ENCODE measurements at places on chromosomes 5 and 9. TPM values are rescaled to one million over a fixed set of nuclear protein-coding genes. Genes with fewer than 3 reads are reported as not detected.

The DAB2 gene
- total RNA-seq: not detected

The CRHBP gene
- 0.20 TPM for total RNA-seq

The TTLL11 gene
- total RNA-seq: 2.2 TPM

The HDHD3 gene
- total RNA-seq: 16.4 TPM

The KCNMB1 gene
- not detected for total RNA-seq

The GDF9 gene
- 0.26 TPM for total RNA-seq

DNA sequence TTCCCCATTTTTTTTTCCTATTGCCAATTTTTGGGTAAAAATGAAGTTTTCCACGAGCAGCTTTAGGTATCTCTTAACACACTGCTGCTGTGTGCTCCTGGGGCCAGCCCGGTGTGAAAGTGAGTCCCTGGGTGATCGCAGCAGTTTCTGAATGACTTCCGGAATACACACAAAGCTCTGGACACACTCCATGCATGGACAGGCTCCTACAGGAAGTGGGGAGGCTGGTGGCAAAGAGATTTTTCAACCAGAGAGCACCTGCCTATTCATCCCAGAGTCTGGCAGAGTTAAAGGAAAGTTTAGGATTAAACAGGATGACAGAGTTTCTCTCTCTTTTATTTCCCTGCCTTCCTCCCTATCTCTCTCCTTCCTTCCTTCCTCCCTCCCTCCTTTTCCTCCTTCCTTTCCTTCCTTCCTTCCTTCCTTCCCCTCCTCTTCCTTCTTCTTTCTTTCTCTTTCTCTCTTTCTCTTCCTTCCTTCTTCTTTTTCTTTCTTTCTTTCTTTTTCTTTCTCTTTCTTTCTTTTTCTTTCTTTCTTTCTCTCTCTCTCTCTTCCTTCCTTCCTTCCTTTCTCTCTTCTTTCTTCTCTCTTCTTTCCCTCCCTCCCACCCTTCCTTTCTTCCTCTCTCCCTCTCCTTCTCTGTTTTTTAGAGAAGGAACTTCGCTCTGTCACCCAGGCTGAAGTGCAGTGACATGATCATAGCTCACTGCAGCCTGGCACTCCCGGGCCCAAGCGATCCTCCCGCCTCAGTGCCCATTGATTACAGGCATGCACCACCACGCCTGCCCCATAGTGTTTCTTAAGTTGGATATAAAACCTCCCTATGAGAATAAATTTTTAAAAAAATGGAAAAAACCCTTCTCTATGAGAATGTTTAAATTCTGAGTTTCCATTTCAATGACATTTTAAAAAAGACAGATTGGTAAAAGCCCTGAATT, 38.7 kb upstream of the UBTD2 start:
- H3K4me1 ChIP-seq: no peaks in the 10 kb centered on the region
- H3K27ac ChIP-seq: no peak overlapping the region
- H3K27me3 ChIP-seq: no peaks in the 10 kb centered on the region
- no peak for DNase-seq
- no peaks in the 10 kb centered on the region for H3K36me3 ChIP-seq
- no peak overlapping the region for H3K4me3 ChIP-seq

GRCh38 chr9:111102793-111103464, 64.7 kb upstream of the LPAR1 start:
- H3K27me3 ChIP-seq: no peaks in the 10 kb centered on the region
- H3K27ac ChIP-seq: no peak overlapping the region
- H3K36me3 ChIP-seq: no peaks in the 10 kb centered on the region
- no peaks in the 10 kb centered on the region for H3K4me1 ChIP-seq
- no peak for DNase-seq
- no peak overlapping the region for H3K4me3 ChIP-seq

- no peaks in the 10 kb centered on the region for H3K4me1 ChIP-seq
- no peaks in the 10 kb centered on the region for H3K36me3 ChIP-seq
- no peak for DNase-seq
- H3K27me3 ChIP-seq: no peaks in the 10 kb centered on the region
- H3K27ac ChIP-seq: no peak overlapping the region
Measured at GRCh38 chr5:158286827-158287226, 427.9 kb upstream of the CLINT1 start.

GRCh38 chr5:77322406-77322805, 111.9 kb downstream of the PDE8B start:
- no peak for DNase-seq
- no peaks in the 10 kb centered on the region for H3K4me1 ChIP-seq
- H3K27ac ChIP-seq: no peak overlapping the region
- H3K4me3 ChIP-seq: no peak overlapping the region

- H3K4me1 ChIP-seq: peaks cover 2% of the 10 kb centered on the region
- no peaks in the 10 kb centered on the region for H3K36me3 ChIP-seq
- no peak for DNase-seq
- no peak overlapping the region for H3K27ac ChIP-seq
Measured at GRCh38 chr9:21565155-21565554, 83.0 kb upstream of the IFNE start.

GRCh38 chr5:151097820-151098767, 17.3 kb upstream of the TNIP1 start:
- peak overlapping the region; percentile 49 for H3K4me3 ChIP-seq
- H3K4me1 ChIP-seq: peaks cover 82% of the 10 kb centered on the region
- peak; percentile 82 for DNase-seq

- no peak for DNase-seq
- H3K4me1 ChIP-seq: no peaks in the 10 kb centered on the region
- H3K27ac ChIP-seq: no peak overlapping the region
- no peak overlapping the region for H3K4me3 ChIP-seq
- peaks cover 8% of the 10 kb centered on the region for H3K27me3 ChIP-seq
- no peaks in the 10 kb centered on the region for H3K36me3 ChIP-seq
Measured at GRCh38 chr5:178273665-178274541, 41.3 kb upstream of the PHYKPL start.

DNA sequence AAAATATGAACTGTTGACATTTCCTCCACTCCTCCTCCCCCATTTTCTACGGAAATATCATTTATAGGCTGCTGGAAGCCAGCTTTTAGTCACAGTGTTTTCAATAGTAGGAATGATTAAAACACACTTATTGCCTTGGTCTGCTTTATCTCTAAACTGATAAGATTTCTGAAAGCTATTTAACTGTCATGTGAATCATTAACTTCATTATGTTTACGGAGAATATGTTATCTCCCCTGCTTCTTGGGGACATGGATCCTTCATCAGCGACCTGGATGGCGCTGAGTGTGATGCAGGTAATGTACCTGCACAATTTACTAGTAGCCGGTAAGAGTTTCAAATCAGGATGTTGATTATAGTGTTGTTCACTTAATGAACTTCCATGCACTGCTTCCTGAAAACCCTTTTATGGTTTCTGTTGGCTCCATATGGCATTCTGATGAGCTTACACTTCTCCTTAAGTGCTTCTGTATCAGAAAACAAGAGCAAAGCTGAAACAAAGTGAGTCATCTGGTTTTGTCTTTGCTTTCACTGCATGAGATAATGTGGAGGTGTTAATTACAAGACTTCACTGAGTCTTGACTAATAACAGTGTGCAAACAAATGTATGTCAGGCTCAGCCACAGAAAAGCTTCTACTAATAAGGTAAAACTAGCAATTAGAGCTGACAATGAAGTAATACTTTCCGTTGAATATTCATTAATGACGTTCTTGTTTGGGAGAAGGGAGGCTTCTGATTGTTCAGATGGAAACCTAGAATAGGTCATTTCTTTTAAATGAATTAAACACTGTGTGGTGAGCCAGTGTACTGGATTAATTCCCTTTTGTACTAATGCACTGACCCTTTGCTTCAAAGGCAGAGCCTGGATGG, 162.4 kb upstream of the ZNF608 start:
- H3K36me3 ChIP-seq: no peaks in the 10 kb centered on the region
- H3K27ac ChIP-seq: no peak overlapping the region
- DNase-seq: no peak
- no peak overlapping the region for H3K4me3 ChIP-seq
- H3K4me1 ChIP-seq: no peaks in the 10 kb centered on the region

DNA sequence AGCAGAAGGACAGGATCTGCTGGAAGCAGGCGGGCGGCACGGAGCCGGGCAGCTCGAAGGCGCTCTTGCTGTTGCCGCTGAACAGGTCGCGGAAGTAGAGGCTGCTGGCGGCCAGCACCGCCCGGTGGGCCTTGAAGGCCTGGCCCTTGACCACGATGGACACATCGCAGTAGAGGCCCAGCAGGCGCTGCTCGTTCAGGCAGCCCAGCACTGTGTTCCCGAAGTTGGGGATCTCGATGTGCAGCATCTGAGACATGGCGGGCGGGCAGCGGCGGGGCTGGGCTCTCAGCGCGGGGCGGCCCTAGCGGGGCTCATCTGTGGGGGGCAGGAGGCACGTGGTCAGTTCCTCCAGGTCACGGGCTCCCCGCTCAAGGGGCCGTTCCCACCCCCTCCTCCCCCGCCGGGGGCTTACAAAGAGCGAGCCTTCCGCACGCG, 44.8 kb downstream of the NACC2 start:
- DNase-seq: no peak
- H3K27ac ChIP-seq: no peak overlapping the region

DNA sequence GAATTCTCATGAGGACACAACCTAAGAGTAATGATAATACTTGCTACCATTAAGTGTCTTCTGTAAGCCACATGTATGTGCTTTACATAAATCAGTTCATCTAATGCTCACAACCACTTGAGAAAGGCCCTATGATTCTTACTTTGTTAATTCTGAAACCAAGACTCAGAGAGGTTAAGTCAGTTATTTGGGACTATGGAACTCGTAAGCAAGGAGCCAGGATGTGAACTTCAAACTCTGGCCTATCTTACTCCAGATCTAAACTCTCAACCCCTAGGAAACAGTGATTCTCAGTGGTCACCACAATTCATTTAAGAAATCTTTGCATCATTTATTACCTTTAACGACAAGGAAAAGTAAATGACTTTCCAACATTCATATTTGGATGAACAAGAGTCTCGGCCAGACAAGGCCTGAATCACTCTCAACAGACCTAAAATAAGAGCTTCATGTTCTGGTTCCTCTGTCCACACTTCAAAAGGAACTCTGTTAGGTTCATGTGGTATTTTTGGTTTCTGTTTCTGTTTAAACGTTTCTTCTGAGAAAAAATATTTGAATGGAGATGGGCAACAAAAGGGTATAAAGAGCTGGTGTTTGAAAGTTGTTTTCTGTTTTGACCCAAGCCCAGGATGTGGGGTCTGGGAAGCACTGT, 104.8 kb downstream of the LPAR1 start:
- H3K27ac ChIP-seq: no peak overlapping the region
- H3K36me3 ChIP-seq: no peaks in the 10 kb centered on the region
- H3K27me3 ChIP-seq: no peaks in the 10 kb centered on the region
- H3K4me1 ChIP-seq: peaks cover 9% of the 10 kb centered on the region
- no peak for DNase-seq

DNA sequence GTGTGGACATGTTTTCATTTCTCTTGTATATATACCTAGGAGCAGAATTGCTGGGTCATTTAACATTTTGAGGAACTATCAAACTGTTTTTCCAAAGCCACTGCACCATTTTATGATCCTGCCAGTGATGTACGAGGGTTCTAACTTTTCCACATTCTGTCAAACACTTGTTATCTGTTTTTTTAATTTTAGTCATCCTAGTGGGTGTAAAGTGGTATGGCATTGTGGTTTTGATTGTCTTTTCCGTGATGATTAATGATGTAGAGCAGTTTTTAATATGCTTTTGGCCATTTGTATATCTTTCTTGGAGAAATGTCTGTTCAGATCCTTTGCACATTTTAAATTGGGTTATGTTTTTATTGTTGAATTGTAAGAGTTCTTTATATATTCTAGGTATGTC, 107.0 kb downstream of the MELK start:
- H3K4me1 ChIP-seq: peaks cover 14% of the 10 kb centered on the region
- DNase-seq: no peak
- H3K27me3 ChIP-seq: no peaks in the 10 kb centered on the region

GRCh38 chr5:7976411-7977190, 107.7 kb downstream of the MTRR start:
- H3K27me3 ChIP-seq: no peaks in the 10 kb centered on the region
- H3K36me3 ChIP-seq: no peaks in the 10 kb centered on the region
- no peak for DNase-seq
- no peak overlapping the region for H3K4me3 ChIP-seq
